Smooth muscle cell of bladder (primary cell): ENCODE measurements at places on chromosomes 6 and 20. TPM values are rescaled to one million over a fixed set of nuclear protein-coding genes. Genes with fewer than 3 reads are reported as not detected.

Gene GMPR
- 9.7 and 17.0 TPM in 2 replicates for total RNA-seq

Gene TRIM40
- total RNA-seq = not detected in 2 replicates

Gene NRN1
- total RNA-seq = 0.28 TPM in 1 of 2 replicates, not detected in the other

Gene LST1
- not detected in 2 replicates for total RNA-seq

Gene KIAA0408
- 0.37 and 0.71 TPM in 2 replicates for total RNA-seq

Gene SIRPB2
- total RNA-seq = not detected in 2 replicates

Gene POPDC3
- total RNA-seq = 8.2 and 14.3 TPM in 2 replicates

Gene TMEM217
- total RNA-seq = 1.9 and 4.0 TPM in 2 replicates

Gene MYB
- total RNA-seq = 0.09 and 0.14 TPM in 2 replicates
